ENCODE measurements at places on chromosomes 13 and 19.

- no peak for DNase-seq
Observed at GRCh38 chr13:46587807-46588418, 34.9 kb downstream of the LRCH1 start.

GRCh38 chr13:63896321-63896720, 2480.7 kb upstream of the PCDH20 start:
- no peak for DNase-seq

DNA sequence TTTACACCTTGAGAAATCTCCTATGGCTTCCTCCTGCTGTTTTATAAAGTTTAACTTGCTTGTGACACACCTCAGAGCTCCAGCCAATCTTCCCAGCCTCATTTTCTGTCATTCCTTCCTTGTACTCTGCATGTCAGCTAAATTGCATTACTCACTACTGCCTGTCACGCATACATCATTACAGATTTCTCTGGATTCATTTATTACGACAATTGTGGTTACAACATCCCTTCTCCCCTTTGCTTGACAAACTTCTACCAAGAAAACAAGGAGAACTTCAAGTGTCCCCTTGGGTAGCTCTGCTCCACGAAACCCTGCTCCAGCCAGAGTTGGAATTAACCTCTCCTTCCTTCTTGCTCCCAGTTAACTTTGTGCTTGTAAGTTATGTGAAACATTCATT, 22.0 kb upstream of the GPR18 start:
- DNase-seq: no peak

DNA sequence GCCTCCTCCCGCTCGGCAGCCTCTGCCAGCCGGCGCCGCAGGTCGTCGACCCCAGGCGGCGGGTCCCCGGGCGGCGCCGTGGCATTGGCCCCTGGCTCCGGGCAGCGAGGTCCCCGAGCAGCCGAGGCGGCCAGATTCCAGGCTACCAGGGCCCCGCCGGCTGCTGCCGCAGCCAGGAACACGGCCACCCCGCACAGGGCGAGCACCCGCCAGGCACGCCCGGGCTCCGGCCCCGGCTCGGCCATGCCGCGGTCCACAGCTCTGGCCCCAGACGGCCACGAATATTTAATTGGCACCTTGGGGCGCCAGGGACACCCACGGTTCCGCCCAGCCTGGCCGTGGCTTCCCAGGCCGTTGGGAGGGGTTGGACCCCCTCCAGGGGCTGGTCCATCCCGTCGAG, at the start of gene CCDC194:
Gene CCDC194 (minus strand): TSS at position 283 of the 400 bp plus-strand sequence. CDS start 38 bp downstream, at position 245.
- no peak for DNase-seq

DNA sequence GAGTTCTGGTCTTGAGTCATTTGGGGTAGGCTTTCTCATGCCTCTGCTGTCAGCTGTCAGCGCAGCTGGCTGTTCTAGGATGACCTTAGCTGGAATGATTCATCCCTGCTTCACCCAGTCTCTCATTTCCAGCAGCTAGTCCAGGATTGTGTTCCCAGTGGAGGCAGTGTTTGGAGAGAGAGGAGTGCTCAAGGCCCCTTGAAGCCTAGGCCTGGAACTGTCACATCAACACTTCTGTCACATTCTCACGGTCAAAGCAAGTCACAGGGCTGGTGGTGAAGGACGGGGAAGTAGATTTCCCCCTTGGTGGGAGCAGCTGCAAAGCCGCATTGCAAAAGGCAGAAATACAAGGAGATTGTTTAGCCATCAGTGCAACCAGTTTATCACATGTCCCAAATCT, 15.2 kb downstream of the TPT1 start:
- peak; percentile 76 for DNase-seq

DNA sequence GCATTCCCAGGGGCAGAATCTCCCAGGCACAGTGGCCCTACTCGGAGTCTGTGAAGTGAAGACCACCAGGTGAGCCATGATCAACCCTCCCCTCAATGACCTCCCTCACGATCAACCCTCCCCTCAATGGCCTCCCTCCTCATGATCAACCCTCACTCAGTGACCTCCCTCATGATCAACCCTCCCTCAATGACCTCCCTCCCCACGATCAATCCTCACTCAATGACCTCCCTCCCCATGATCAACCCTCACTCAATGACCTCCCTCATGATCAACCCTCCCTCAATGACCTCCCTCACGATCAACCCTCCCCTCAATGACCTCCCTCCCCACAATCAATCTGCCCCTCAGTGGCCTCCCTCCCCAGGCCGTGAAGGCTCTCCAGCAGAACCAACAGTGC, 32.1 kb downstream of the SBNO2 start:
- no peak for DNase-seq

DNA sequence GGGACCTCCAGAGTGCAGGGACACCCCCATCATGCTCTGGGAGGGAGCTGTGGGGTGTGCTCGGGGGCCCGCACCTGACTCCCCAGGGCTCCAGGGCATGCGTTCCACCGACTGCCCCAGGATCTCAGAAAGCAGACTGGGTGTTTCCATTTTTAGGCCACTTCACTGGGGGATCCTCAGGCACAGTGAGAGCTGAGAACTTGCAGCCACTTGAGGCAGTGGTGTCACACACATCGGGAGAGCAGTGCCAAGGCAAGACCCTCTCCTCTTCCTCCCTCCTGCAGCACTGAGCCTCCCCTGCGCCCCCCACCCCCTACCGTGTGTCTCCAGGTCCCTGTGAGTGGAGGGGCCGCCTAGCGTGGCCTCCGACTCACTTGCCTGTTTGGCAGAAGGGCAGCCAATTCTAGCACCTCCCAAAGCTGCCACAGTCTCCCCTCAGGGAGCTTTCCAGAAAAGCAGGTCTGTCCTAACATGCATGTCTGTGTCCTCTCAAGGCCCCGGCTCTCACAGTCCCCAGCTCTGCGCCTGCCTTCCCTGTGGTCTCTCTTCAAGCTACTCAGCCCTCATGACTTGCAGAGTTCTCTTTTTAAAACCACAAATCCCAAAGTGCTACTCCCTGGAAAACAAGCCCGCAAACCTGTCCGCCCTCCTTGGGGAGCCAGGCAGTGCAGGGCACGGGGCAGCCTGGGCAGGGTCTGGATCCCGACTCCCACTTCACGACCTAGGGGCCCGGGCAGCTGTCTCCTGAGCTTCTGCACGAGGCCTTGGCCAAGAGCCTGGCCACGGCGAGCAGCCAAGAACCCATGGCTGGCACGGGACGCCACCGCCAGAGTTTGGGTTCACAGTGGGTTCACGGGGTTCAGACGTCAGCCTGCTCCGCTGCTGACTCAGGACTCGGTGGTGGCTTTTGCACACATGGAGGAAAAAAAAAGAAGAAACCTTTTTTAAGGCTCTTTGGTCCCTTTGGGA, 94.1 kb downstream of the STK24 start:
- peak; percentile 62 for DNase-seq

GRCh38 chr19:1558552-1558951, 9.6 kb downstream of the MEX3D start:
- DNase-seq: no peak

GRCh38 chr19:14078411-14078810, 5.8 kb downstream of the MISP3 start:
- DNase-seq: peak; percentile 21

GRCh38 chr13:83153848-83154247, 728.4 kb downstream of the SLITRK1 start:
- no peak for DNase-seq

DNA sequence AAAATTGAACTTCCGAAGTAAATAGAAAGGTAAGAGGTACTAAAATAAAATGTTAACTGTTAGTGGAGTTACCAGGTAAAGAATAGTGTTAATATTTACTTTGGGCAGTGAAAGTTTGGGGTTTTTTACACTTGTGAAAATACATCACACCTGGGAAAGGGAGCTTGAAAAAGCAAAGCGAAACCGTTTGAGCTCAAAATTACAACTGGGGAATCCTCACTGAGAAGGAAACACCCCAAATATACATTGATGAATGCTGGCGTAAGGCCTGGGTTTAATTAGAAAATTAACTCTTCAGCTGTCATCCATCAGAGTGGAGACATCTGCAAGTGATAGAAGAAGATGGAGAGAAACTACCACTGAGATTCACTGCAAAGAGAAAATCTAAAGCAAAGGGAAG, 1153.0 kb downstream of the SLITRK5 start:
- DNase-seq: no peak

GRCh38 chr13:38998739-38999138, 8.1 kb upstream of the STOML3 start:
- no peak for DNase-seq

GRCh38 chr13:68713394-68713793, 1394.2 kb upstream of the ATXN8OS start:
- DNase-seq: no peak

DNA sequence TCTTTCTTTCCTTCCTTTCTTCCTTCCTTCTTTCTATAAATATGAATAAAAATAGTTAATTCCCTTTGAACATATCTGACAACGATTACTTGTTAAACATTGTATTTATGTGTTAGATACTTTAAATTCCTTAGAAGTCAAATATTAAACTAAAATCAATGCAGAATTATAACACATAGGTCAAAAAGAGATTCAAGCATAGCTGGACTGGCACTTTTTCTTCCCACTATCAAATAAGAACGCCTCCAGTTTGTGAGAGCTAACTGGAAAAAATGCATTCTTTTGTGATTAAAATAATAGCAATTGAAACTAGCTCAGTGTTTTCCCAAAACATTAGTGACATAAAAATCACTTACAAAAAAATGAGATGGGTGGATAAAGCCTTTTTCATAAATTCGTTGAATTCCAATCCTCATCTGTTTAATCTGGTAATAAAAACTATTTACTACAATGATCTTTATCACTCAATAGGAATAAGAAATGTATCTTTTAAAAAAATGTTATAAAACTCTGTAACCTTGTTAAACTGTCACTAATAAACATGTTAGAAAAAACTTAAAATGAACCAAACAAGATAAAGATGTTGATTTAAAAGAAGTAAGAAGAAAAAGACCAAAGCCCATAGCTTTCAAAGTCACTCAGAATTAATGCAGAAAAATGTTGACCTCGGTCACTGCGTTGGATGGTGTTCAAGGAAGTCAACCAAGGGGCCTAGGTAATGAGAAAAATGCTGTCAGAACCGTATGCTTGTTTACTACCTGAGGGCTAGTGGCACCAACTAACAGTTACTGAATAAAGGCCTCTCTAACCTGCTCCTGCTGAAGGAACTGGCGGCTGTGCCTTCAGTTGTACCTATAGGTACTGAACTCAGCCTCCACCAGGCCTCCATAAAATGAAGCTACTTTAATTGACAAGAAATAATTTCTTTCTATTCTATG, 1039.5 kb upstream of the SLC10A2 start:
- no peak for DNase-seq

DNA sequence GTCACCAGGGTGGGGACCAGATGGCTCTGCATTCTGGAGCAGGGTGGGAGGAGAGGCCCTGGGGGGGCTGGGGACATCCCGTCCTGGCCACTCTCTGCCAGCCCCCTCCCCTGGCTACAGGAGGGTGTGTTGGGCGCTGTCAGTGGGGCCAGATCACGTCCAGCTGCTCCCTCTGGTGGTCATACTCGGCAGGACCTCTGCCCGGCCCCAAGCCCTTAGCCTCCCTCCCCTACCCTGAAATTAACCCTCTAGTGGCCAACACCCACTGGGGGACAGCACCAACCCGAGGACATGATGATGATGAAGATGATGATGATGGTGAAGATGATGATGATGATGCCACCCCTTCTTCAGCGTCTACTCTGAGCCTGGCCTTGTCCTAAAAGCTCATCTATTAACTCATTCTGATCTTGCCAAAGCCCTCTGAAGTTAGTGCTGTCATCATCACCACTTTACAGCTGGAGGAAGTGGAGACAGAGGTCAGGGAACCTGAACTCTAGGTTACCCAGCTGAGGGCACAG, 590 bp upstream of the LGI4 start:
- peak; percentile 90 for DNase-seq

DNA sequence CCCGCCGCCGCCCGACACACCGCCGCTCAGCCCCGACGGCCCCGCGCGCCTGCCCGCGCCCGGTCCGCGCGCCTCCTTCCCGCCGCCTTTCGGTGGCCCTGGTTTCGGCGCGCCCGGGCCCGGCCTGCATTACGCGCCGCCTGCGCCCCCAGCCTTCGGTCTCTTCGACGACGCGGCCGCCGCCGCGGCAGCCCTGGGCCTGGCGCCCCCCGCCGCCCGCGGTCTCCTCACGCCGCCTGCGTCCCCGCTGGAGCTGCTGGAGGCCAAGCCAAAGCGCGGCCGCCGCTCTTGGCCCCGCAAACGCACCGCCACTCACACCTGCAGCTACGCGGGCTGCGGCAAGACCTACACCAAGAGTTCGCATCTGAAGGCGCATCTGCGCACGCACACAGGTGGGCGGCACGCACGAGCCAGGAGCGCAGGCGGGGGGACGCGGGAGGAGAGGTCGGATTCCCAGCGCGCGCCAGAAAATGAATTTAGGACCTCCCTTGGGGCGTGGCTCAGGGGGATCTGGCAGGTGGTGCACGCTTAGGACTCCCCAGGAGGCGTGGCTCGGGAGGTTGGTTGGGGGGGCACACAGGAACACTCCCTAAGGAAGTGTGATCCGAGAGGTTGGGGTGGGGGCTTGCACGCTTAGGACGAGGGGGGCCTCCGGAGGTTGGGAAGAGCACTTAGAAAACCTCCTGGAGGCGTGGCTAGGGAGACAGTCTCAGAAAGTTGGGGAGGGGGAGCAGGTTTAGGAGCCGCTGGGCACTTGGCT, 1.2 kb downstream of the KLF2 start:
- no peak for DNase-seq

DNA sequence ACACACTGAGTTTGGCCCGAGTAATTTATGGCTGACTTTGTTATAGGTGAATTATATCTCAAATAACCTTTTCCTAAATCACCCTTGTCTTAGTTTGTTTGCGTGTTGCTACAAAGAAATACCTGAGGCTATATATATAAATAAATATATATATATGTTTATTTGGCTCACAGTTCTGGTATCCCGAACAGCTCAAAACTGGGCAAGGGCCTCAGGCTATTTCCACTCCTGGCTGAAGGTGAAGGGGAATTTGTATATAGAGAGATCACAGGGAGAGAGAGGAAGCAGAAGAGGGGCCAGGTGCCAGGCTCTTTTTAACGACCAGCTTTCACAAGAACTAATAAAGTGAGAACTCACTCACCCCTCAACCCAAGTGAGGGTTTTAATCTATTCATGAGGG, 159.9 kb upstream of the STARD13 start:
- DNase-seq: no peak

DNA sequence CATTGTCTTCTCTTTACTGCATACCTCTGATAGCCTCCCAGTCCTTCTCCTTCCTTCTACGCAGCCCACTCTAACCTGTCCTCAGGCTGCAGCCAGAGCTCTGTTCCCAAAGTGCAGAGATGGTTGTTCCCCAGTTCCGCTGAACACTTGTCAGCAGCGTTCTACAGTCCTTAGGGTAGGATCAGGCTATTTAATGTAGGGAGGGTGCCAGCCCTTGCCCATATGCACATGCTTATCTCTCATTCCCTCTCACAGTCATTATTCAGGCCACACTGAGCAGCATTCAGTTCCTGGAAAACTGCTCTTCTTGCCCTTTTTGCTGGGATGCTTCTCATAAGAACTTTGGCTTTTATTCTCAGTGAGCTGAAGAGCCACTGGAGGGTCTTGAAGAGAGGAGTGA, 180.7 kb downstream of the MTUS2 start:
- no peak for DNase-seq

DNA sequence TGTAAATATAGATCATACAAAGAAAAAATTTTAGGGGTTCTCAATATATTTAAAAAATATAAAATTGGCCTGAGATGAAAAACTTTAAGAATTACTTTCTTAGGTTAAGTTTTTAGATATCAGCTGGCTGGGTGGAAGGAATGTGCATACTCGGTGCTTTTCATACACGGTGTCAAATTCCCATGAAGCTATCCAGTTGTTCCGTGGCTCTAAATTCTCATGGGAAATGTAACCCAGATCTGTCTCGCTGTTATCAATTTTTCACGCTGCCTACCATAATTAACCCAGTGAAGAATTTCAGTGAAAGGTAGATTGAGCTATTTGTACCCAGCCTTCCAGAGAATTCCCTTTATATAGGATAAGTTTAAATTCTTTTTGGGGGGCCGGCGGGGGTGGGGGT, 11.6 kb upstream of the ZNF835 start:
- DNase-seq: no peak

GRCh38 chr13:51644654-51645053, 60.4 kb downstream of the WDFY2 start:
- no peak for DNase-seq
